ENCODE measurements at places on chromosomes 4 and X. TPM values are rescaled to one million over a fixed set of nuclear protein-coding genes. Genes with fewer than 3 reads are reported as not detected.

GRCh38 chr4:110631584-110632505 lies 9.0 kb upstream of the PITX2 start:
- DNase-seq: peak; percentile 79

DNA sequence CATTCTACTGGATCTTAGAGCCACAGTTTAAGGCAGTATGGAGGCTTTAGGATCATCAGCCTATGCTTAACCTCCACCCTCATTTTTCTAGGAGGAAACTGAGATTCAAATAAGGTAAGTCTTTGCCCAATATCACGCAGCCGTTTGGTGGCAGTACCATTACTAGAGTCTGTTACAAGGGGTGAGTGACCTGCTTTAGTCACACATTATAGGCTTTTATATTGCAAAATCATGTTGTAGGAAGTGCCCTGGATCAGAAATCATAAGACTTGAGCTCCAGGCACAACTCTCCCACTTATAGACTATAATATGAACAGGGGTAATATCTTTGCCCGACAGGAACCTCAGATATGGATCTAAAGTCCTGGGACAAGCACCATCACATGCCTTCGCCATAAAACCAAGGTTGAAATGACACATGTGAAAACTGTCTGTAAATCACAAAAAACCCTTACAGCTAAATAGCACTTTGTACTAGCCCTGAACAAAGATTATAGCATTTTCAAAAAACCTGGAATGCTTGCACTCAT lies 19.2 kb downstream of the HPSE start:
- no peak for DNase-seq

The ASB5 gene
- 247 TPM for total RNA-seq

The TMSB15A gene
- not detected for total RNA-seq

The OPRPN gene
- total RNA-seq: not detected

The TBC1D8B gene
- 2.2 TPM for total RNA-seq

GRCh38 chr4:5626913-5627312 lies 81.4 kb downstream of the EVC2 start:
- no peak for DNase-seq
